Stimulated activated CD4-positive, alpha-beta T cell treated with anti-CD3 and anti-CD28 coated beads, Interleukin-1b, Interleukin-23, amount 100 ng/mL, for 1 hour (primary cell): ENCODE measurements at places on chromosomes 3 and 15.

- no peak for DNase-seq
These were observed 110.5 kb upstream of the WNT5A start for GRCh38 chr3:55597641-55598040.

GRCh38 chr15:70189826-70190695 is 92.3 kb upstream of the TLE3 start:
- DNase-seq = no peak

DNA sequence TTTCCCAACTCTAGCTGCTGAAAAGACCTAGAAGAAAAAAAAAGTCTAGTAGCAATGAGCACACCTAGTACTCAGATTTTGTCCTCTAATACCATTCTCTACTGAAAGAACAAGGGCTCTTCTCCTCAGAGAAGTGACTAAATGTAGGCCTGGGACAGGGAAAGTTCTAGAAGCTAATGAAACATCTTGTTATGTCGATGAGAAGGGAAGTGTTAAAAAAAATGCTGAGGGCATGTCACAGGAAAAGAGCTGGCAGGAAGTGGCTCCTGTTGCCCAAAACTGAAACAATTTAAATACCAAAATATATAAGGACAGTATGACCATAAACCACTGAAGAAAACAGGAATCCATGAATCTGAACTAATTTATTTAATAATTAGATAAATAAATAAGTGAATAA is 581.4 kb upstream of the TBL1XR1 start:
- DNase-seq = no peak

GRCh38 chr3:129469026-129469425 is 29.0 kb downstream of the IFT122 start:
- DNase-seq = no peak

DNA sequence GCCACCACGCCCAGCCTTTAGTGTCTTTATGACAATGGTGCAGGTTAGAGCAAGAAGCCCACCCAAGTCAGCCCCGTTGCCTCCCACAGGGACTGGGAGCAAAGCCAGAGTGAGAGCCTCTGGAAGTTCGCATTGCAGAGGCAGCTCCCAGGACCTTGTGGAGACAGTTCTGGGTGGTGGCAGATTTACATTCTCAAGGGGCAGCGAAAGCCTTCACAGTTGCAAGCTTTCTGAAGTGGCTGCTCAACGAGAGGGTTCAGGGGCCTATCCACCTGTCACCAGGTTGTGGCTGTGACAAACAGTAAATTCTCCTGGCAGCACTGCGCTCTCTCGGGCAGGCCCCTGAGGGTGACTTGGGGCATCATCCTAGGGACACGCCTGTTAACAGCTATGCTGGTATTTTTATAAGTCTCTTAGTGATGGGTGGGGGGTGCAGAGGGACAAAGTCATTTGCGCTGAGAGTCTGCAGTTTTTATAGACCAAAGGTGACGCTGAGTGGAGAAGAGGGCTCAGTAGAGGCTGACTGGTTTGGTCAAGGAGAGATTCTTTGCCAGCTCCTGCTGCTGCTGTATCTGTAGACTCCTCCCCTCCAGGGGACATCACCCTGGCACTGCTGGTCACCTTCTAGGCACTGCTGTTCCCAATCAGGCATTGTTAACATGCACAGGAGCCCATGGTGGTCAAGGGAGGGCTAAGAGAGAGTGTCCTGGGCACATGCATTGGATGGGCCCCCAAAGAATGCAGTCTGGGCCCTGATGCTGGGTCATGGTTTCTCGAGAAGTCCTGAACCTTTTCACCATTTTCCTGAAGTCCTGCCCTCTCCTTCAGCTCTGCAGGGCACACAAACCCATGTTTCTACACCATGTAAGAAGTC is 57.5 kb upstream of the KLF13 start:
- DNase-seq = no peak

DNA sequence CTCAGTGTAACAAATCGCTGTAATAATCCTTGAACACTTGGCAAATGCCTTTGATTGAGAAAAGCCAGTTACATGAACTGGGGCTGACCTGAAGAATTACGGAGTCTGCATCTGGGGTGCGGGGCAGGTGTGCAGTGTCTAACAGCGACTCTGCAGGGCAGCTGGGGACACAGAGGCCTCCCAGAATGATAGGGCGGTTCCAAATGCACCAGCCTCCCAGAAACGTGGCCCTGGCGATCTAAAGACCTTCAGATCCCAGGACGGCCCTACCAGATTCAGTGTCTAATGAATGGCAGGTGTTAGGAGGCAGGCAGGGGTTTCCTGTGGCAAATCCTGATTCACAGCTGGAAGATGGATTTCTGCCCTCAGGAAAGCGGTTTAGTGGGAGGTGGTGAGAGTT is 100.5 kb upstream of the RGMA start:
- no peak for DNase-seq
